ENCODE measurements at places on chromosomes 11 and 22.

DNA sequence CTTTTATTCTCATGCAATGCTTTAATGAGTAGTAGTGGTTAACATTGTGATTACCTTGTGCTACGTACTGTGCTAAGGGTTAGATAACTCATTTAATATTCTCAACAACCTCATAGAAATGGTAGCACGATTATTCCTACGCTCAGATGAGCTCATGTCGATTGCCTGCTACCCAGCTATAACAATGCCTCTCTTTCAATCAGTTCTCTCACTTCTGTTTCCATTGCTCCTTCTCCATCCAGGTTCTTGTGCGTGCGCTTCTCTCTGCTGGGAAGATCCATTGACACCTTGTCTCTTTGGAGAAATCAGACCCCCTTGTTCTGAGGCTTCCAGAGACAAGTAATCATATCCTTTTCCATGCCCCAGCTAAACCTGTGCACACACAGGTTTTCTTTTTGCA is 120.8 kb downstream of the NECTIN1 start:
- DNase-seq, result no peak

DNA sequence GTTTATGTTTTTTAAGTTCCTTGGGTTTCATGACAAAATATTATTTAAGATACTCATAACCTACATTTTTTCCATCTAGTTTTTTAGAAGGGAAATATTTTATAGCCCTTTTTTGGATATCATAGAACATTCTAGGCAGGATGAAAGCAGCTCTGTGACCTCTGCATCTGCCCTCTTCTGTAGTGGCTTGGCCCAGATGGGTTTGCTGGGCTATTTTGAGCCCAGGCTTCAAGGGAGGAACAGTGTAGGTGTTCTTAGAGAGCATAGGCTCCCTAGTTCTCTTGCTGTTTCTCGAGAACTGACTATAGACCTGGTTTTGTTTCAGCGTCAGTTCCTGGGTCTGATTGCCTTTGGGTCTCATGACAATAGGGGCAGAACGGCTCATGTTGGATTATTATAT is 32.2 kb downstream of the DIXDC1 start:
- no peak for DNase-seq

GRCh38 chr11:86151174-86152005 is 82.5 kb upstream of the PICALM start:
- DNase-seq, result peak; percentile 95

DNA sequence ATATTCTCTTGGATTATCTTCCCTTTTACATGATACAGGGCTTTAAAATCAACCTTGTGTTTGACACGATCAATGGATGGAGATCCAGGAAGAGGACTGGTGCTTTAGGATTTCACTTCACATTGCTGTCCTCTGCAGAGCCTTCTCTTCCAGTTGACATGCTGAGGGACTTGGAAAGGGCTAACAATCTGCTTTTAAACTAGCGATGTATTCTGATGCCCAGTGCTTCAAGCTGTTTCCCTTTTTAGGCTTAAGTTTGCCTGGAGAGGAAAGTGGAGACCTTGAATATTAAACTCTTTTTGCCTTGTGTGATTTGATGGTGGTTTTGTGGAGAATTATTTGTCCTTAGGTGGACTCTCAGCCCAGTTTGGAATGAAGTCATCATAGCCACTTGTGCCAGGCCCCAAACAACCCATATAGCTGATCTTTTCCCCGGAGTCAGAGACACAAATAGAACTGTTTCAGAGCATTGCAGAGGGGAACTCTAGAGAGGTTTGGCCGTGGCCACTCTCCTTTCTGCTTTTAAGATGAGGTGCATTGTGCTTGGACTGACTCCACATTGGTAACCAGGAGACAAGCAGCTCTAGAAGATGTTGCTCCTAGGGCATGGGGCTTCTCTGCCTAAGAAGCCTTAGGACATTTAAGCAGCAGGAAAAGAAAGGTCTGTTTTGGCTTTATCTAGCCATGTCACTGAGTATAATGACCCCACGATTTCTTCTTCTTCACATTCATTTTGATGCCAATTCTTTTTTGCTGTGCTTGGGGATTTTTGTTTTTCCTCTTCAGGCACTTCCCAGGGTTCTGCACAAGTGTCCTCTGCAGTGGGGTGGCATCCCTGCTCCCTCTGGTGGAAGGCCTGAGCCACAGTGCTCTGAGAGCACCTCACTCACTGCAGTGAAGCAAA is 152.8 kb downstream of the NCAM1 start:
- DNase-seq, result peak; percentile 79

- no peak for DNase-seq
These were observed 43.1 kb downstream of the TYR start for GRCh38 chr11:89220684-89221339.

DNA sequence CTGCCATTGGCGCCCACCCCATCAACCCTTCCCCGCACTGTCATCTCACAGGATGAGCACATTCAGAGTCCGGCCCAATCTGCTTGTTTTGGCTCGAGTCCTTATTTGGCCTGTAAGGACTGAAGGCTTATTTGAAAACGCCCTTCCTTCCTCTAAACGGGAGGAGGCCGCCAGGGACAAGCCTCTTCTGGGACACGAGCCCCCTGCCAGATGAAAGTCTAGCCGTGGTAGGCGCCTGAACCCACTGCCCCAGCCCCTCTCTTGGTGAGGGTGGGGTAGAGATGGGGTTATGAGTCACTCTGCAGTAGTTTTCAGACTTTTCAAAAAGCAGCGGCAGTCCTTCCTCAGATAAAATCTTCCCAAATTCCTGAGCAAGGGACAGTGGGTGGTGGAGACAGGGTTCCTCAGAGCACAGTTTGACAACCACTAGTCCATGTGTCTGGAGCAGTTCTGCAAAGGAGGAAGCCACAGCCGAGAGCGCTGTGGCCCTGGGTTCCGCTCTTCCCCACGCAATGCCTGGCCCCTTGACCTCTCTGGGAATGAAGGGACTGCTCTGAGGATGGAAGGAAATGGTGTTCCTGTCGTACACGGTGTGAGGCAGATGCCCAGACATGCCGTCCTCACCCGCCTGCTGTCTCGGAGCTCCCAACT is 57.0 kb downstream of the MYH9 start:
- peak; percentile 68 for DNase-seq

DNA sequence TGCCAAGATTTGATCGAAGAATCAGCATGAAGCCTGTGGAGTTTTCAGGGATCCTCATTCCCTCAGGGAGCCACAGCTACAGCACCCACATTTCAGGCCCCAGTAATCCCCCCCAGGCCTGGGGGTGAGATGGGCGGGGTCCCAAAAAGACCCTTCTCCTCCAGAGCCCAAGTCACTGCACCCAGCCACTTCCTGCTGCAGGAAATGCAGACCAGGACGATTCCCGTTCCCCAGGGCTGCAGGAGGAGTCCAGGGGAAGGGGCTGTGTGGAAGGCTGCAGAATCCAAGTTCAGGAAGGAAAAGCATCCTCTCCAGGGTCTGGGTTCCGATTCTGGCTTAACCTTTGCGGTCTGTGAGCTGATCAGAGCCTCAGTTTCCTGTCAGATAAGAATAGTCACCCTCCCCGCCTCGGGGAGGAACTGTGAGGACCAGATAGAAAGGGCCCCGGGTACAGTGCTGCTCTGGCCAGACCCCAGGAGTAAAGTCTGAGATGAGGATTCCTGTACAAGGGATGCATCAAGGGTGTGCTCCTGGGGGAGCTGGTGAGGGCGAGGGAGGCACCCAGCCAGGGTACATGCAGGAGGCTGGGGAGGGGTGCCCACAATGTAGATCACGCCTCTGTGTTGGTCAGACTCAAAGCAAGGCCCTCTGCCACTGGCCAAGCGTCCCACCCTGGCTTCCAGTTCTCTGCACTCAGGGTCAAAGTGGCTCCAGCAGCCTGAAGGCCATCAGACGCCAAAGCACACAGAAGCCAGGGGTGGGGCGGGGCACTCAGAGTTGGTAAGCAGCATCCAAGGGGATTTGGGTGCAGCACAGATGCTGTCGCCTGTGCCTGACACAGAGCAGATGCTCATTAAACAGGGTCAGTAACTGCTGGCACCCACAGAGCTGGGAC is 30.1 kb upstream of the TP53I11 start:
- no peak for DNase-seq

DNA sequence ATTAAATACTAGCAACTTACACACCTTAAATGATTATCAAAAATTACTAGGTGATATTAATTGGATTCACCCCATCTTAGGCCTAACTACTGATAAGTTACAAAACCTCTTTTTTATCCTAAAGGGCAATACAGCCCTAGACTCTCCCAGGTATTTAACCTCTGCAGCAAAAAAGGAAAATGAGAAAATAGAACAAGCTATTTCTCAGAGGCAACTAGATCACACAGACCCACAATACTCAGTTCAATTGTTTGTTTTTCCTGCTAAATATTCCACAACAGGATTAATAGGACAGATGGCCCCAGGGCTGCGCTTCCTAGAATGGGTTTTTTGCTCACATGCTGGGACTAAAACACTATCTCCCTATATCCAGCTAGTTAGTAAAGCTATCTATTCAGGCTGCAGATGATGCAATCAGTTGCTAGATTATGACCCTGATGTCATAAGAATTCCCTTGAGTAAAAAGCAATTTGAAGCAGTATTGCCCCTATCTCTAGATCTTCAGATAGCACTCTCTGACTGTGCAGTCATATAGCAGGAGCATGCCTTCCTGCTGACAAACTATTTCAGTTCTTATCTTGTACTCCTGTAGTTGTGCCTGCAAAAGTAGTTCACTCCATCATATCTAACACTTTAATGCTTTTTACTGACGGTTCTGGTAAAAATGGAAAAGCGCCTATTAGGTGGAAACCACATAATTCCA is 1595.5 kb upstream of the TENM4 start:
- no peak for DNase-seq

DNA sequence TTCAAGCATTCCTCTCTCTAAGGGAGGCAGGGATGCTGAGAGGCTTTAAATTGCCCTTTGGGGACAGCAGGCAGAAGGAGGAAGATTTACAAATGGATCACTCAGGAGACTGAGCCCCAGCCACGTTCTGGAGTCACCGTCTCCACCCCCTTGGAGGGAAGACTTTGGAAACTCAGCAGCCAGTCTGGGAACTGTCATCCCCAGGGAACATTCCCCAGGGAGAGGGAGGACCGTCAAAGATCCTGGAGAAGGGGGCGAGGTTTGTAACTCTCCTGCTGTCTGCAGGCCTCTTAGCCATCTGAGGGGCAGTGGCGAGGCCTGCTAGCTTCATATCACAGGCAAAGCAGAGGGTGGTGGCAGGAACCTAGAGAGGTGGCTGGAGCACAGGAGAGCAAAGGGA is 56.1 kb upstream of the SLC22A12 start:
- no peak for DNase-seq
